ENCODE measurements at places on chromosomes 7 and 10.
A peak's percentile ranks its signal among the peaks of the same experiment; 100 is the strongest.

GRCh38 chr7:44477063-44477830 lies 13.2 kb downstream of the NUDCD3 start:
- DNase-seq: peak; percentile 80

DNA sequence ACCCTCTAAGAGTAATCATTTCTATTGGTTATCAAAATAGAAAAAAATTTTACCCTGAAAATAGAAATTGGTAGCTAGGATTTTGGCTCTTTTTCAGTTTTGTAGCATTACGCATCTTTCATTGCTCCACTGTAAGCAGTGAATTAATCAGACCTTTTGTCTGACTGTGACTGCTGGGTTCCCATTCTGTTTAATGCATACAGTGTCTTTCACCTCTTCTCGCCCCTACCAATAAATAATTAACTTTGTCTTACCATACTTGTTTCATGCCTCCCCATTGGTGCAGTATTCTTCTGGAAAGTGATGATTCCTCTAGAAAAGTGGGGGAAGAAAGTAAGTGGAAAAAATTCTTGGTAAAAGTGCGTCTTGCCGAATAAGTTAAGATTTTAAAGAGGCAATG lies 73.2 kb downstream of the AP3M1 start:
- no peak for DNase-seq

DNA sequence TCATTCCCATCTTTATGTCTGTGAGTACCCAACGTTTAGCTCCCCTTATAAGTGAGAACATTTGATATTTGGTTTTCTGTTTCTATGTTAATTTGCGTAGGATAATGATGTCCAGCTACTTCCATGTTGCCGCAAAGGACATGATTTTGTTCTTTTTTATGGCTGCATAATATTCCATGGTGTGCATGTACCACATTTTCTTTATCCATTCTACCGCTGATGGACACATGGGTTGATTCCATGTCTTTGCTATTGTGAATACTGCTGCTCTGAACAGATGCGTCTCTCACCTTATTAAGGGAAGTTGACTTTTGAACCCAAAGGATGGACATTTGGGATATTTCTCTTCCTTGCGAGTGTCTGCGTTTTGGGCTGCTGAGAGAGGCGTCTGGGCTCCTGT lies 50.2 kb downstream of the GTF2IRD1 start:
- DNase-seq: no peak

- no peak for DNase-seq
These were observed 34.8 kb upstream of the MSMB start for GRCh38 chr10:46080886-46081285.

- no peak for DNase-seq
These were observed 577 bp upstream of the DDX21 start for GRCh38 chr10:68955355-68955831.

GRCh38 chr10:4771554-4772201 lies 54.3 kb upstream of the AKR1E2 start:
- DNase-seq: no peak

DNA sequence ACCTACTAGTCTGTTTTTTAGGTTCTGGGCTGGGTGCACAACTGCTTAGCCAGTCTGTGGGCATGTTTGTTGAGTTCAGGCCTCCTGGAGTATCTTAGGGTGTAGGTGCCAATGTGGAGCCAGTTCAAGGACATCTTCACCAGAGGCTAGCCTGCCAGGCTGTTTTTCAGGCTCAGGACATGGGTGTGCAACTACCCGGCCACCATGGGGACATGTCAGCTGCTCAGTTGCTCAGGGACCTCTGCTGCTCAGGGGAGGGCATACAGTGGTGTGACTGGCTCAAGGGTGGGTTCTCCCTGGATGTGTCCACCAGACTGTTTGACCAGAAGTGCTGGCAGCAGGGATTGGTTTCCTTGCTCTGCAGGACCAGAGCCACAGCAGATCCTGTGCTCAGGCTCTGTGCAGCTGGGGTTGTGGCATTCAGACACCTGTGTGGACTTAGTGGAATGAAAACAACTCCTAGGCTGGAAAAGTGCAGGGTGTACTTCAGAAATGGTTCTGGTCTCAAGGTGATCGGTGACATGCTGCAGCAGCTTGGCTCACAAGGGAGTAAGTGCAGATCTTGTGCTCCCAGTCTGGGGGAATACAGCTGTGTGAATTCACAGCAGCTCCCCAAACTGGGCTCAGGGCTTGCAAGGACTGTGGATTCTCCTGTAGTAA lies 44.8 kb downstream of the PALS2 start:
- no peak for DNase-seq

DNA sequence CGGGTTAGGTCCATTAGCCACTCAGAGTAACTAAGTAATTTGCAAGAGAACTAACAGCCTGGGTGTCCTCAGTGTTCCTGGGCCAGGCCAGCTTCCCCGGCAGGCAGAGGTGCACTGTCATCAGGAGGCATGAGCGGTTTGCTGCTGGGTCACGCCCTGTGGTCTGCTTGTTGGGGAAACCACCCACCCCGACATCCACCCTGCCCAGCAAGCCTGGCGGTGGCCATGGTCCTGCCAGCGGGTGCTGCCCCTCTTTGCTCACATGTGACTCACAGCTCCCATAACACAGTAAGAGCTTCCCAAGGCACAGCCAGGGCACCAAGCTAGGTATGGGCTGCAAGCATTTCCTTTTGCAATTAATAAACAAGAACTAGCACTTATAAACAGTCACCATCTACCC lies 75.9 kb downstream of the RGS10 start:
- no peak for DNase-seq

DNA sequence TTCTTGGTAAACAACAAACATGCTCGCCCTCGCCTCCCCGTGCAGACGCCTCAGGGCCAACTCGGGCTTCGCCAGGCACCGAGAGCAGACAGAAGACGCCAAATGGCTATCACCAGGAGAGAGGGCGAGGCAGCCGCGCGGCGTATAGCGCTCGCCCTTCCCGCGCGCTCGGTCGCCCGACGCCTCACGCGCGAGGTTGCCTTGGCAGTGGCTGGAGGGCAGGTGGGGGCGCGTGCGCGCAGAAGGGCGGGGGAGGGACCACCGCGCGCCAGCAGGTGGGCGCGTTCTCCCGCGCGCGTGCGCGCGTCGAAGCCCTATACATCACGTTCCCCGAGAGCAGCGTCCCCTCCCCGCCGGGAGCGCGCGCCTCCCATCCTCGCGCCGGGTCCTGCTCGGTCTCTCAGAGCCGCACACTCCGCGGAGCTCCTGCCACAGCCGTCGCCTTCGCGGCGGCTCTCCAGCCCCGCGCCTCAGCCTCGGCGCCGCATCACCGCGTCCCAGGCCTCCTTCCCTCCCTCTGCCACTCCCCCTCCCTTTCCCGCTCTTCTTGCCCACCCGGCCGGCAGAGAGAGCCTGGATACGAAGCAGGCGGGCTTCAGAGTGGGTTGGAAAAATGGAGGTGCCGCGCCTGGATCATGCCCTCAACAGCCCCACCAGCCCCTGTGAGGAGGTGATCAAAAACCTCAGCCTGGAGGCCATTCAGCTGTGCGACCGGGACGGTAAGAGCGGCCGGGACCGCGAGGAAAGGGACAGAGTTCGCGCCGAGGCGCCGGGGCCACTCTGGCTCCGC lies at the start of gene PHYHIPL:
TSS of gene PHYHIPL (plus strand) at position 403 of the 790 bp plus-strand sequence. CDS start at position 614, 211 bp downstream.
- DNase-seq: peak; percentile 53

GRCh38 chr10:19652750-19653149 lies 163.5 kb upstream of the PLXDC2 start:
- DNase-seq: no peak

DNA sequence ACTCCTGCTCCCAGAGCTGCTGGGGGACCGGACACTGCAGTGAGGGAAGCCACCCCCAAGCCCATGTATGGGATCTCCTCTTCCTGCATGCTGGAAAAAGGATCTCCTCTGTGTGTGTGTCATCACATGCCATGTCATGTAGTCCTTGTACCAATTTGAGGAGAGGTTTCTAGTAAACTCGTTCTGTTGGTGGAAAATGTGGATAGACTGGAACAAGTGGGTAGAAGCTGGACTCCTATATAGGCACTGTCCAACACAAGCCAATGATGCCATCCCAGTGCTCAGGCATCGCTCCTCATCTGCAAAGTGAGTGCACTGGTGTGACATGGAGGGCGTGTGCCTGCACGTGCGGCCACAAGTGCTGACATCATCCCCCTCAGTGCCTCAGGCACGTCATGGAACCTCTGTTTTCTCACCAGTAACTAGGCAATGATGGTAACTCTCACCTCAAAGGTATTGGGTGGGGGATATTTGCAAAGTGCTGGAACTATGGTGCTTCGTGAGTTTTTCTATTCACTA lies 19.3 kb downstream of the MYO1G start:
- DNase-seq: no peak

DNA sequence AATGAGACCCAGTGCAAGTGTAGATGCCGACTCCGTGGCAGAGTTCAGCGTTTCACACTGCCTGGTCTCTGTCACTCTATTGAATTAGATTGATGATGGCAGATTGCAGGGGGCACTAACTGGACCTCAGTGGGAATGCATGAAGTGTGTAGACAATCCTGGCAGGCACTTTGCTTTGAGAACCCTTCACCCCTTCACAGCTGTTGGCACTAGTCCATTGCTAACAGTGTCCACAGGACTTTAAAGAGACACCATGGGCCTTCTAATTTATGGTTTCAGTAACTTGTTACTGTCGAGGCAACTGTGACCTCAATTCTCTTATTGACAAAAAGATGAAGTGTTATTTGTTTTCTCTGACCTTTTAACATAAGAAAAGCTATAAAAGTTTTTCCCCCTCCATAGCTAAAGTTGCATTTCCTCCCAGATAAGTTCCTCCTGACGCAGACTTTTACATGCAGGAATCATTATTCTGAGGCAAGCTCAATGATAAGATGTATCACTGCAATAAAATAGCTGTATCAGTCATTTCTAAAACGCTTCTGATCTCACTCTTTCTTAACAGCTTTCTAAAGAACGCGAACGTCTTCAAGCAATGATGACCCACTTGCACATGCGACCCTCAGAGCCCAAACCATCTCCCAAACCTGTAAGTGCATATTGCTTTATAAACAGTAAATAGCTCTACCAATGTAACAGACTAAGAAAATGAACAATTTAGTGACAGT lies 238.9 kb downstream of the FOXP2 start:
- no peak for DNase-seq

DNA sequence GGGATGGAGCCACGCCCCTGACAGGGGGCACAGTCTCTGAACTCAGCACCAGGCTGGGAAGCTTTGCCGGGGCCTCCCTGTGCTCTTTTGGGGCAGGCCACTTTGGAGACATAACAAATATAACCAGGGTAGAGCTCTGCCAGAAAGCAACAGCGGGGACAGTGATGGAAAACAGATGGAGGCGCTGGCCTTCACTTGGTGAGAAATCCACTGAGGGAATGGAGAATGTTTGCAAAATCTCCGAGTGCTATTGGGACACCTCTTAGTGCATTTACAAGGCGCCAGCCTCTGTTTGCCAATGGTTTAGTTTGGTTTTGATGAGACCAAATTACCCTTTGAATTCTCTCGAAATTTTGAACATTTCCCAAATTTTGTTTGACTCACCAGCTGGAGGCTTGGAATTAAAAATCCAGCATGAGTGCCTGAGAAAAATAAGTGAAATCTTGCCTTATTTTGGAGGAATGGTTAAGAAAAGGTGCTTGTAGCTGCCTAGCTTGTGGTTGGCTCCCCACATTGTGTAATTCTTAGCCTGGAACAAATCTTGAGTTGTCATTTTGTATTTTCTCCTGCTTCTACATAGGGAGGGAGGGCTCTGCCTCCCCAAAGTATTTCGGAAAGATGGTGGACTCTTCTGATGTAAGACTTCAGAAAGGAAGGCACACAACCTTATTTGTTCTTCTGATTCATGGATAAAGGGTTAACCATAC lies 980.5 kb downstream of the LRMDA start:
- no peak for DNase-seq

DNA sequence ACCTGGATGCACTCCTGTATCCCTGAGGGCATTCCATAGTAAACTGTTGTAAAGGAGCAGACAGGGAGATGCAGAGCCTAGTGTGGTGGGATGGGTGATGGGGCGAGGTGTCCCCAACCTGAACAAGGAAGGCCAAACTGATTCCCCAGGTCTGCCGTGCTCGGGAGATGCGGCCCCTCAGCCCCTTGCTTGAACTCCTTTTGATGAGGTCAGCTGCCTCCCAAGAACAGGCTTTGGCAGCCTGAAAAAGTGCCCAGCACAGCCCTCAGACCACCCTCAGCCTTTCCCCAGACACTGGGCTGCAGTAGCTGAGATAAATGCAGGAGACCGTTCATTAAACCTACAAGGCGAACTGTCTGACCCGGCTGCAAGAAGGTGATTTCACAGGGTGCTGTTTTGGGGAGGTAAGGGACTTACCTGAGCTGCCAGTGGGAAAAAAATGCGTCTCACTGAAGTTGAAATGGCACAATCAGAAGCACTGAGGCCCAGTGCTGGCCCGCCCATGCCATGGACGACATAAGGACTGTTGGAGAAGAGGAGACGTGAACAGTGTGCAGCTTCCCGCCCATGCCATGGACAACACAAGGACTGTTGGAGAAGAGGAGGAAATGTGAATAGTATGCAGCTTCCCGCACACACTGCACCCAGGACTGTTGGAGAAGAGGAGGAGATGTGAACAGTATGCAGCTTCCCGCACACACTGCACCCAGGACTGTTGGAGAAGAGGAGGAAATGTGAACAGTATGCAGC lies 148.4 kb upstream of the FAM20C start:
- no peak for DNase-seq

DNA sequence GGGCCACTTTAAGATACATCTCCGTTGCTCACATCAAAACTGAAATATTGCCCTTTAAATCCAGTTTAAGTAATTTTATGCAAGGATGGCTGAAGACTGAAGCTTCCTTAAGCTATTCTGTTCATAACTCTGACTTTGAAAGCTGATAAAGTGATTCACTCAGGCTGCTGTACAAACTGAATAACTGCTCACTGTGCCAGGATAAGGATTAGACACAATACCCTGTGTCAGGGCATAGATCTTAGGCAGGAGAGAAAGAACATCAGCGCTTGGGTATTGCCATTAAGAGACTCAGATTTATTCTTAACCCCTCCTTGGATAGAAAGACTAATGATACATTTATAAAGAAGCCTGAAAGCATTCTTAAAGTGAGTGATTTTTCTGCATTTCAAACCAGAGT lies 614.5 kb upstream of the ZWINT start:
- no peak for DNase-seq

DNA sequence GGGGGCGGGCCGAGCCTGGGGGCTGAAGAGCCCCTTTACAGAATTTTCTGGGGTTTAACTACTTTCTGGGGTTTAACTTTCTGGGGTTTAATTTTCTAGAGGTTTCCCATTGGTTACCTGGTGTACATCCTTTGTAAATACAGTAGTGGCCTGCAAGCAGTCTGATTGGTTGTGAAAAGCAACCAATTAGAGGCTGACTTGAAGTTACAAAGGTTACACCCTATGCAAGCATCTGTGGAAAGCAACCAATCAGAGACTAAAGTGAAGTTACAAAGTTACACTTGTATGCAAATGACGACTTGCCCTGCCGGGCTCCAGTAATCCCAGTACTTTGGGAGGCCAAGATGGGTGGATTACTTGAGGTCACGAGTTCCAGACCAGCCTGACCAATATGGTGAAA lies 27.4 kb downstream of the GTF2I start:
- DNase-seq: no peak

DNA sequence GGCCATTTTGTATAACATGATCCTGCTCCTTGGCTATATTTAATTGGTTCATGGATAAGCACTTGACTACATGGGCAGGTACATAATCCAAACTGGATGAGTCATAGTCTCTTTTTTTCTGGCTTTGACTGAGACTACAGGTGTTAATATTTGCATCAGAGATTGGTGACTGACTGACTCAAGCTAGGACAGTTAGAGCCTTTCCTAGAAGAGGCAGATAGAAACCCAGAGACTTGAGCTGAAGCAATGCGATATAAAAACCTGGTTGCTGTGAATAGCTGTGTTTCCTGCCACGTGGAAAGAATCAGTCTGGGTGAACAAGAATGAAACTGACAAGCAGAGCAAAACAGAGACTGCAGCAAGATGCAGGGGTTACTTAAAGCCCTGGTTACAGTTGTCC lies 81.0 kb downstream of the SAMD9 start:
- DNase-seq: peak; percentile 11

Data from pons (tissue), 1 donor.